ENCODE measurements at places on chromosomes 6 and 20.

DNA sequence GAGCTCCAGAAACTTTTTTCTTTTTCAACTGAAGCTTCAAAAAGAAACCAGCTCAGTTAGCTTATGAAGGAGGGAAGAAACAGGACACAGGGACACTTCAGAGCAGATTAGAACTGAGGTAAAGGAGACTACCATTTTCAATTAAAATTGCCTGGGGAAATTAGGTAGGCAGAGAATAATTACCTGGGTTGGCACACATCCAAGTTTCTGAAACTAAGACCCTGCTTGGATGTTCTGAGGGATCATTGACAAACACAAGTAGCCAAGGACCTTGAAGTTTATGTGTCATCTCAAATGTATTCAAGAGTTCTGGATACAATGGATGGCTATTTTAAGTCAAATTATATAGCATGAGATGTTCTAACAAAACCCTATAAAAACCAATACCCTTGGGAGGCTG lies 137.6 kb downstream of the PLCB4 start:
- no peak for DNase-seq

DNA sequence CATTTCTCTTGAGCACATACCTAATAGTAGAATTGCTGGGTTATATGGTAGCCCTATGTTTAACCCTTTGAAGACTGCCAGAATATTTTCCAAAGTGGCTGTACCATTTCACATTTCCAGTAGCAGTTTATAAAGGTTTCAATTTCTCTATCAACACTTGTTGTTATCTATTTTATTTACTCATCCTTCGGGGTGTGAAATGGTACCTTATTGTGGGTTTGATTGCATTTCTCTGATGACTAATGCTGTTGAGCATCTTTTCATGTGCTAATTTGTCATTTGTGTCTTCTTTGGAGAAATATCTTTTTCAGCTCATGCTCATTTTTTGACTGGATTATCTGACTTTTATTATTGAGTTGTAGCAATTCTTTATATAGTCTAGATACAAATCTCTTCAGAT lies 5.4 kb downstream of the ENPP4 start:
- DNase-seq = no peak

- no peak for DNase-seq
Measured at GRCh38 chr6:108562503-108562993, 1.8 kb downstream of the FOXO3 start.

GRCh38 chr6:56938649-56939191 lies 16.2 kb upstream of the BEND6 start:
- no peak for DNase-seq

- DNase-seq = no peak
Measured at GRCh38 chr20:44704551-44704971, 10.6 kb upstream of the CCN5 start.

DNA sequence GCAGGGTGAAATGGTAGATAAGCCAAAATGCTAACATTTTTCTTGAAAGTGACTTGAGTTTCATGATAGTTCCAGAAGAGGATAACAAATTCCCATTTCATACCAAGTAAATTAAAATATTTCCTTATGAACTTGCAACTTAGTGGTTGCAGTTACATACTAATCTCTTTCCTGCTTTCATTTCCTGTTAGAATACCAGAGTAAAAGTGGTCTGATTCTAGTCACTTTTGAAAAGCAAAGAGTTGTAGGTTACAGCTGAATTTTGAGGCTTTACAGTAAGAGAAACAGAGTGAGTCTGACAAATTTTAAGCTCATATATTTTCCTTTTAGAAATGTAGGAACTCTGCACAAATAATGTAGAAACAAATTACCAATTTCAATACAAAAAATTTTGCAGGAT lies 117.4 kb downstream of the ZFAND3 start:
- no peak for DNase-seq

DNA sequence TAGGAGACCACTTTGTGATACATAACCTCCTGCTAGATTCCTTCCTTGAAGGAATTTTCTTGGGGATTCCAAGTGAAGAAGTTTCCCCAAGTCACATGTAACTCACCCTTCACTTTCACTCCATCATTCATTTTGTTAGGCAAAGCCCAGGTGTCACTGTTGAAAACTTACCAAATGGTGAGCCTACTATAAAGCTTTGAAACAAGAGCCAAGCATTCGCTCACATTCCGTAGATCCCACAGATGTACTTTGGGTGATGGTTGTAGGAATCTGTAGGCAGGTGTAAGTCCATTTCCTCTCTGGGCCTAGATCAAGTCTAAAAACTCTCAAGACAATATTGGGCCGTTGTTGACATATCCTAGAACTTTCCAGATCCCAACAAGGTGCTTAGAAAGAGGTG lies 74.1 kb downstream of the PRDM1 start:
- no peak for DNase-seq

- DNase-seq = no peak
Measured at GRCh38 chr6:13536796-13537526, 37.4 kb upstream of the SIRT5 start.

- DNase-seq = no peak
Measured at GRCh38 chr6:104699593-104700329, 160.0 kb downstream of the HACE1 start.

DNA sequence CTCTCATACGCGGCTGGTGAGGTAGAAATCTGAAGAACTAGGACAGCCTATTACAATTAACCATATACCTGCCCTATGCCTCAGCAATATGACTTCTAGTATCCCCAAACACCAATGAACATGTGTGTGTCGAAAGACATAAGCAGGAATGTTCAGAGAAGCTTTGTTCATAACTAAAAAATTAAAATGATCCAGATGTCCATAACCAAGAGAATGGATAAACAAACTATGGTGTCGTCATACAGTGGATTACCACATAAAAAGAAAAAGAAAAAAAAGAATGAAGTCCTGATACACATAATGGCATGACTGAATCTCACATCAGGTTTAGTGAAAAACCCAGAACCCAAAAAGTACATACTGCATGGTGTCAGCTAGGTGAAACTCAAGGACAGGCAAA lies 73.9 kb downstream of the MDN1 start:
- no peak for DNase-seq

DNA sequence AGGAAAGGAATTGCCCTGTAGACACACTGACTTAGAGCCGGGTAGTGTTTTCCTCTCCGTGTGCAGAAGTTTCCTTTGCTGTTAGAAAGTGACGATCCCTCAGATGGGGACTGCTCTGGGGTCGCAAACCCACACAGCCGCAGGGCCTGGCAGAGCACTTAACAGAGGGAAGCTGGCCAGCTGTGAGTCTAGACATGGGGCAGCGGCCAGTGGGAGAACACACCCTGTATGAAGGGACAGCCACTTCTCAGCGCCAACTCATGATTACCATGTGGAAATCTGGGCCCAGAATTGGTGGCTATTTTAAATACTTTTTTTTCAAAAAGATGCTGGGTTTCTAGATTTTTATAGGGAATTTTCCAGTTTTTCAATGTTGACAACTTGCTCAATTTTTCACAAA lies 39.4 kb downstream of the SLC9A8 start:
- DNase-seq = no peak

DNA sequence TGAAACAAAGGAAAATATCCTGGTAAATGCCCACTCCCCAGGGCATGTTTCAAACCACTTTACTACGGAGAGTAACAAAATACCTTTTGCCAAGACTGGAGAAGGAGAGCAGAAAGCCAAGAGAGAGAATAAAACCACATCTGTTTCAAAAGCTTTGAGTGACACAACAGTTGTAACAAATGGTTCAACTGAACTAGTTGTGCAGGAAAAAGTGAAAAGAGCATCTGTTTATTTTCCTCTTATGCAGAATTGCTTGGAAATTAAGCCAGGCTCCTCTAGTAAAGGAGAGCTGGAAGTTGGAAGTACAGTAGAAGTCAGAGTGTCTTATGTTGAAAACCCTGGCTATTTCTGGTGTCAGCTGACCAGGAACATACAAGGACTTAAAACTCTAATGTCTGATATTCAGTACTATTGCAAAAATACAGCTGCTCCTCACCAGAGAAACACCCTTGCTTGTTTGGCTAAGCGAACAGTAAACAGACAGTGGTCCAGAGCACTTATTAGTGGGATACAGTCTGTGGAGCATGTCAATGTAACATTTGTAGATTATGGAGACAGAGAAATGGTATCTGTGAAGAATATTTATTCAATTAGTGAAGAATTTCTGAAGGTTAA lies 2.6 kb downstream of the TDRD6 start:
- DNase-seq = no peak

GRCh38 chr20:10604865-10605440 lies 68.8 kb downstream of the JAG1 start:
- DNase-seq = no peak

DNA sequence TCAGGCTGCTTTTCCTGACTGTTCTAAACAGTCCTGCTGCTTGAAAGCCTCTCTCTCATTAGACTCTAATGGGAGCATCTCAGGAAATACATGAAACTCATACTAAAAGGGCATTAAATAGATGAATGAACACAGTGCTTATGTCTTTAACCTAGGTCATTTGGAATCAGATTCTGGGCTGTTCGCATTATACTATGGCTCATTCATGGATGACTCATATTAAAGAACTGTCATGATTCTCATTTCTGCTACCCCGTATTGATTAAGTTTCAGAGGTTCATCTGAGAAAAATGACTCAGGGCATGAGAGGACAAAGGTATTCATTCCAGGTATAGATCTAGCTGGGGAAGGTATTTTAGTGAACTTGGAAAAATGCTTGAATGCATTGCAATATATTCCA lies 335.5 kb downstream of the GJA1 start:
- DNase-seq = no peak

DNA sequence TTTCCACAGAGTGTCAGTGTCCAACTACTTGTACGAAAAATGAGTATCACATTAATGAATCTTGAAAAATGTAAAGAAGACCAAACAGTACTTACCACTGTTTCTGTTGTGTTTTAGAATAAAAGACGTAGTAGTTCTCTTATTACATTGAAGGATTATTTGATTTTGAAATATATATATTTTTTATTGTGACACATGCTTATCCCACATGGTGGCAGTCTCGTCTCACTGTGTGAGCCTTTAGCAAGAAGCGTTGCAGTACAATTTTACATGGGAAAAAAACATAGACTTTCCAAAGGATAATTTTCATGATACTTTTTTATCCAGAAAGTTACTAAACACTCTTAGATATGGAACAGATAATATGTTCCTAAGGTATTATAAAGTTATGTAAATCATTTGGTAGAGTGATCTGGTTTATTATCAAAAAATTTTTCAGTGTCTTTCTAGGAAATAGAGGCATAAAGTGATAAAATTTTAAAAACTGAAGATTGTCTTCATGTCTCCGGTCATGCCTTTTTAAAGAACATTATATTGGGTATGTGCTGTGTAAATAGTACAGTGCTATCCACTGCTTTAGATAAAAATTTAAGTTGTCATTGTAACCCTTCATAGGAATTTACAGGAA lies 117.5 kb upstream of the SAMD5 start:
- no peak for DNase-seq

- no peak for DNase-seq
Measured at GRCh38 chr6:17885889-17886576, 101.4 kb downstream of the KIF13A start.

GRCh38 chr6:75494290-75494689 lies 690 bp upstream of the FILIP1 start:
- no peak for DNase-seq

DNA sequence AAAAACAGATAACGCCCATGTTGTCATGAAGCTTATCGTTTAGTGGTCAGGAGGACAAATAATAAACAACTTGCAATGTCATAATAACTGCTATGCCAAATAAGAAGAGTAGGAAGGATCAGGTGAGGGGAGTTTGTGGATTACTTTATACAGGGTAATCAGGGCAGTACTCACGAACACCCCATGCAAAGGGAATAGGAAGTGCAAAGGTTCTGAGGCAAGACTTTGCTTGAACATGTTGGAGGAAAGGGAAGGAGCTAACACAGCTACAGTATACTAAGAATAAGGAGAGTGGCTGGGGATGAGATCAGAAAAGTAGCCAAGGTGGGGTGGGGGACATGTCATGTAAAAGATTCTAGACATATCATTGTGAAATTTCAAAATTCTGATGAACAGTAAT lies 292.0 kb upstream of the RUNX2 start:
- no peak for DNase-seq

- DNase-seq = no peak
Measured at GRCh38 chr20:58228103-58228483, 360 bp downstream of the ANKRD60 start.

- DNase-seq = no peak
Measured at GRCh38 chr6:97129106-97129505, 153.9 kb downstream of the MMS22L start.

DNA sequence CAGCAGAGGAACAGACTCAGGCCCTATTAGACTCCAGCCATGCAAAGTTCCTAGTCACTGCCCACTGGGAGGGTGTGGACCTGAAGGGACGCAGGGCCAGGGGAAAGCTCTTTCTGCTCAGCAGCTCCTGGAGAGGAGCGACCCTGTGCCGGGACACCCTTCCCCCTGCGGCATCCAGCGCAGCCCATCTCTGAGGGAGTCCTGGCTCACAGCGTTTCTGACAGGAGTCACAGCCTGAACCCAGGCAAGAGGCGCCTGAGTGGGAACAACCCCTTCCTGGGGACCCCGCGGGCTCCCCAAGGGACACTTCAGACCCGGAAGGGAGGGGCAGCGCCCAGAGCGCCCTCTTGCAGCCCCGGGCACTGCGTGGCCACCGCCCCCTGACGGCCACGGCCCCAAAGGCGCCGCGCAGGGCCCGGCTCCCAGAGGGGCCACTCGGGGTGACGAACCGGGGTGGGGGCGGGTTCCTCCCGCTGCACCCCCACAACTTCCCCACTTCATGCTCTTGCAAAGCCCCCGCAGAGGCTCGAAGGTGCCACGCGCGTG lies 862 bp downstream of the UCKL1 start:
- DNase-seq = peak; percentile 81

DNA sequence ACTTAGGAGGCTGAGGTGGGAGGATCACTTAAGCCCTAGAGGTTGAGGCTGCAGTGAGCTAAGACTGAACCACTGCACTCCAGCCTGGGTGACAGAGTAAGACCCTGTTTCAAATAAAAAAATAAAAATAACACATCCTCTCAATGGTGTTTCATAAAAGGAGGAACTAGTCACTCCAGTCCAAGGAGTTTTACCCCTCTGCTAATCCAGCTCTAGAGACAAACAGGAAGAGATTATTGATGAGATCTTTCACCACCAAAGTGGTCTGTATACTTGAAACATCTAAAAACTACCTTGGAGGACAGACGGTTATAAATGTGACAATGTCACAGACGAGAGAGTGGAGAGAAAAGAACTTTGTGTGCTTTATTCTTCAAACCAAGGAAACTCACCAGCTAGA lies 58.2 kb downstream of the PIGU start:
- DNase-seq = no peak

- no peak for DNase-seq
Measured at GRCh38 chr6:10203651-10204050, 211.2 kb downstream of the TFAP2A start.

GRCh38 chr20:62570897-62571668 lies 71.2 kb upstream of the SLCO4A1 start:
- DNase-seq = no peak

- no peak for DNase-seq
Measured at GRCh38 chr6:9455864-9456658, 958.8 kb downstream of the TFAP2A start.

DNA sequence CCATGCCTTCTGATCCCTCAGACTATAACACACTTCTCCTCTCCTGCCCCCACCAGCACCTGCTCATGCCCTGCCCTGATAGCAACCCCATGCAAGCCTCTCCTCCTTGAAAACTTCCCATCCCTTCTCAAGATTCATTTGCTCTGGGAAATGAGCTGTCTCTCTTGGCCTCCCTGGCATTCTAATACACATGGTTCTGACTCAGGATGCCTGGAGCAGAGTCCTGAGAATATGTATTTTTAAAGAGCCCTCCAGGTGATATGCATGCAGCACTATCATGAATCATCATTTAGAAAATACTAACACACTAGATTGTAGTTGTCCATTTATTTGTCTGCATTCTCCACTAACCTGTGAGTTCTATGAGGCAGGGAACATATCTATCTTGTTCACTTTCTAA lies 26.6 kb downstream of the HDGFL1 start:
- no peak for DNase-seq

Measured in activated effector memory CD4-positive, alpha-beta T cell treated with anti-CD3 and anti-CD28 coated beads, Interleukin-2, amount 50 U/mL, for 16 hours (primary cell).